ENCODE measurements at places on chromosomes 2 and 18.

GRCh38 chr2:201932511-201932910 lies 101.1 kb upstream of the FZD7 start:
- no peak for DNase-seq

GRCh38 chr2:2332381-2332780 lies 1.3 kb upstream of the MYT1L start:
- DNase-seq, result no peak

- no peak for DNase-seq
Observed at GRCh38 chr2:204468746-204469429, 76.4 kb upstream of the PARD3B start.

GRCh38 chr2:182887093-182887492 lies 20.7 kb upstream of the FRZB start:
- DNase-seq, result no peak

DNA sequence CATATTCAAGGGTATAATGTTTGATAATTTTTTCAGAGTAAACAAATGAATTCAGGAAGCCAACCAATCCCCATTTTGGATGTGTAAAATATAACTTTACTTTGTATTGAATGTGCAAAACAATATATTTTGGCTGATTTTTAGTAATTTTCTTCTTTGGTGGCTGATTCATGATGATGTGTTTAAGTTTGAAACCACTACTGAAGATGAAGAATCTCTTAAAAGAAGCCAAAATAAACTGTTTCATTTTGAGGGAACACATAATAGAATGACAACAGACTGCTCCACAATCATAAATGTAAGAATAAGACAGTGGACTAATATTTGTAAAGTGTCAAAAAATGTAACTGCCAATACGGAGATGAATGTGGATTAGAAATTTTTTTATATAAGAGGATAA lies 52.5 kb upstream of the TRIM43 start:
- no peak for DNase-seq

GRCh38 chr2:35548171-35548570 lies 807.4 kb upstream of the CRIM1 start:
- no peak for DNase-seq

- no peak for DNase-seq
Observed at GRCh38 chr2:205975082-205975949, 110.7 kb downstream of the INO80D start.

GRCh38 chr18:25990473-25990872 lies 99.9 kb downstream of the SS18 start:
- DNase-seq, result no peak

DNA sequence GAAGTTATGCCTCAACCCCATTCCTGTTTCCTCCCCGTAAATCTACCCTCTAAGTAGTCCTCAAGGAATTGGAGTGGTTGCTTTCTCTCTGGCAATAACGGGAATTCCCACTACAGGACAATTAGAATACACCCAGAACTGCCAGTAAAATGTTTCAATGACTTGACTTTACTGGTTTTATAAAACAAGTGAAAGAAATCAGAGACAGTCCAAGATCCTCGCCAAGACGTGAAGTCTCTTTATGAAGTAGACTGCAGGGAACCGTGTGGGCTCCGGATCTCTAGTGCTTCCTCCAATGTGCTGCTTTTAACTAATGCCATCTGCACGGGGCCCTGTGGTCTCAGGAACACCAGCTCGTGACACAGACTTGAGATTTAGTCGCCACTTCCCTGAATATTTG lies 101.4 kb downstream of the CPO start:
- DNase-seq, result no peak

DNA sequence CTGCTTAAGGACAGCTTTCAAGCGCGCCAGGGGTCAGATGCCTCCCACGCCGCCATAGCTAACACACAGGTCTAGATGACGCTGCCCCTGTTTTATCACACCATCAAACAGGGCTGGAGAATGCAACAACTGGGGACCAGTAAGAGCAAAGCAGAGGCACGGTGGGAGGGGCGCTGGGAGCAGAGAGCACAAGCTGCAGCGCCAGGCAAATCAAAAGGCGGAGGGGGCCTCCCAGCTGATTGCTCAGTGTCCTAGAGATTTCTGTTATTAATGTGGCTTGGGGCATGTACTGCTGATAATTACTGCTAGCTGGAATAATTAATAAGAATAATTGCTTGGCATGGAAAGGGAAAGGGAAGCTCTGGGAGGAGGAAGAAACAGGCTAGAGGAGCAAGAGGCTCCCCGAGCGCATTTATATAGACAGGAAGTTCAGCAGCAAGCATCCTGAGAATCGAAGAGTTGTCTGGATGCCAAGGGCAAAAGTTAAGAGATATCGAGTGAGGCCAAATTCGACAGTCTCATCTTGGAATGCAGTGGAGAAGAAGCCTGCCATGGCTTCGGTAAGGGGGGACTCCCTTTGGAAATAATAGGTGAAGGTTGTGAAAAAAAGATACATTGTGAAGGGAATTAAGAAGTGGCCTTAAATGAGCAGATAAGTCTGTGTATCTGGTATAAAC lies 104.5 kb upstream of the ZNF521 start:
- no peak for DNase-seq

DNA sequence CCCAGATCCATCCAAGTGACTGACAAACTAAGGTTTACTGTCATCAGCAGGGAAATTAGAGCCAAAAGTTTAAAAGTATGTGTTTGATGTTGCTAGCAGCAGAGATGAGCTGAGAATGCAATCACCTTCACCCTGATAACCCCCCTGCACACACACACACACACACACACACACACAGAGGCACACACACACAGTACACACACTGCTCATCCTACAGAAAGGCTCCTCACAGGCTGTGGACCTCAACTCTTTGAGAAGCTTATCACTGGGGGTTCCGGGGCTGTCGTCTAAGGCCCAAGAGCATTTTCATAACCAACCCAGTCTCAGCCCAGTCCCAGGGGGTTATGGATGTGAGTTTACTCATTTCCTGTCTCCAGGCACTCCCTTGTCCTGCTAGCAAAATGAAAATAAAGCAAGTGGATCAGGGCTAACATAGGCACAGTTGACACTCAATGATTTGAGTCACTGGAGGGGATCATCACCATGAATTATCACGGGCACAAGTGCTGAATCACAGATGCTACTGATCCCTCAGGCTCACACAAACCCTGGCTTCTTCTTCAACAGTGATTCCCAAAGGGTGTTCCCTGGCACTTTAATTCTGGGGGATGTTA lies 76.6 kb downstream of the ALK start:
- DNase-seq, result no peak

DNA sequence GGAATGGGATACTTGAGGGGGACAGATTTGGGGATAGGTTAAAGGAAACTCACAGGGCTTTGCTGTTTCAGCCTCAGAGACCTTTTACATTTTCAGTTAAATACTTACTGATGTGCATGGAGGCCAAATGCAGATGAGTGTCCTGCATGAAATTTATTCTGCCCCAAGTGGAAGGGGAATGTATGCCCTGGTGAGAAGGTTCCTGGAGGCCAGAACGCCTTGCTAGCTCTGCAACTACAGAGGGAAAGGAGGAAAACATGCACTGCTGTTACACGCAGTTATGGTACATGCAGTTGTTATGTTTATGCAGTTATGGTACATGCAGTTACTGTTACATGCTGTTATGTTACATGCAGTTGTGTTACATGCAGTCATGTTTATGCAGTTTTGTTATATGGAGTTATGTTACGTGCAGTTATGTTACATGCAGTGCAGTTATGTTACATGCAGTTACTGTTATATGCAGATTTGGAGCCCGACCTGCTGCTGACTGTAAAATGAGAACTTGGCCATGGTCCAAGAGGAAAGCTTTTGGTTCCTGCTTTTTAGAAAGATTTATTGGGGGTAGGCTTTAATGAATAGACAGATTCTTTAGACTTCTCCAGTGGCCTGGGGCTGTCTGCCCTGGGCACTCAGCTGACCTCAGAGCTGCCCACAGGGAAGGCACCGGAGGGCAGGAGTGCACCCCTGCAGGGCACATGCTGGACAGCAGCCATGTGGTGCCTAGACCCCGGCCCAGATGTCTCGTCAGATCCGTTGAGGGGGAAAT lies 84.1 kb downstream of the LDLRAD4 start:
- DNase-seq, result no peak

GRCh38 chr2:10126632-10127026 lies 4.1 kb downstream of the RRM2 start:
- no peak for DNase-seq

DNA sequence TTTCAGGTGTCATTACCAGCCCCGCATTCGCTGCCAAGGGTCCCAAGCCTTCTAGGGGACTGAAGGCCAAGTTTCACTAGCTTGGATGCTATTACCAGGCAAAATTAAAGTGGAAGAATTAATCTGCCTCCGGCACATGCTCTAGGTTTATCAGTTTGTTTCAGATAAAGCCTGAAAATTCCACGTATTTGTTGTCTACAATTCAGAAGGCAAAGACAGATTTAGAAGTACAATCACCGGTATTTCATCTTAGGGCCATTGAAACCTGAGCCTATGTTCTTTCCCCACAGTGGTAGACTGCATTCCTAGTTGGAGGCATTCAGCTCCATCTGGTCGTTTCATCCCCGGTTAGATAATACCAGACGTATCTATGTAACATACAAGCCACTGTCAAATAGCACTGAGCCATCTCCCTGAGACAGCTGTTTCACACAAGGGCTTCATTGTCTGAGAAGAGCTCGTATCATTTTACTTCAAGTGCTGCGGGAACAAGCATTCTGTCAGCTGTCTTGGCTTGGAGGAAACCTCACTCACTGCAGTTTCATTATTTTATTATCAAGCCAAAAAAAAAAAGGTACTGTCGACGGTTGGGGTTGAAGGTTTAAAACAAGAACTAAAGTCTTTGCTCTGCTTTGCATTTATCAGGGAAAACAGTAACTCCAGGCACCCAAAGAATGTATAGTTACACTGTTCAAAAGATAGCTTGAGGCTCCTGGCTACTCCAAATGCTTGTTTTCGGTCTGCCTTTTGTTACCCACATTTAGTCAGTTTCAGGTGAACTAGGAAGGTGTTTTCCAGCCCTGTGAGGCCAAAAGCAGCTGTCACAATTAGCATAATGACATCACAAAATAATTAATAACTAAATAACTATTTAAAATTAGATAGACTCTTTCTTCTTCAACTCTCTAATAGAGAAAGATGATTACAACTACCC lies 76.7 kb downstream of the TGIF1 start:
- DNase-seq, result no peak

GRCh38 chr2:20172273-20173055 lies 52.5 kb downstream of the SDC1 start:
- DNase-seq, result no peak

GRCh38 chr18:8469544-8470130 lies 139.6 kb upstream of the RAB12 start:
- DNase-seq, result no peak

GRCh38 chr2:239268082-239268481 lies 132.7 kb downstream of the HDAC4 start:
- DNase-seq, result no peak

GRCh38 chr2:118861731-118862130 lies 14.3 kb upstream of the EN1 start:
- DNase-seq, result no peak

Data from effector memory CD8-positive, alpha-beta T cell (primary cell).